T-helper 22 cell (primary cell): ENCODE measurements at places on chromosomes 4 and X.

- no peak for DNase-seq
Measured at GRCh38 chrX:31796624-31797023, 724.8 kb upstream of the FTHL17 start.

GRCh38 chr4:75634951-75635350 lies 4.6 kb upstream of the CDKL2 start:
- DNase-seq, result no peak

DNA sequence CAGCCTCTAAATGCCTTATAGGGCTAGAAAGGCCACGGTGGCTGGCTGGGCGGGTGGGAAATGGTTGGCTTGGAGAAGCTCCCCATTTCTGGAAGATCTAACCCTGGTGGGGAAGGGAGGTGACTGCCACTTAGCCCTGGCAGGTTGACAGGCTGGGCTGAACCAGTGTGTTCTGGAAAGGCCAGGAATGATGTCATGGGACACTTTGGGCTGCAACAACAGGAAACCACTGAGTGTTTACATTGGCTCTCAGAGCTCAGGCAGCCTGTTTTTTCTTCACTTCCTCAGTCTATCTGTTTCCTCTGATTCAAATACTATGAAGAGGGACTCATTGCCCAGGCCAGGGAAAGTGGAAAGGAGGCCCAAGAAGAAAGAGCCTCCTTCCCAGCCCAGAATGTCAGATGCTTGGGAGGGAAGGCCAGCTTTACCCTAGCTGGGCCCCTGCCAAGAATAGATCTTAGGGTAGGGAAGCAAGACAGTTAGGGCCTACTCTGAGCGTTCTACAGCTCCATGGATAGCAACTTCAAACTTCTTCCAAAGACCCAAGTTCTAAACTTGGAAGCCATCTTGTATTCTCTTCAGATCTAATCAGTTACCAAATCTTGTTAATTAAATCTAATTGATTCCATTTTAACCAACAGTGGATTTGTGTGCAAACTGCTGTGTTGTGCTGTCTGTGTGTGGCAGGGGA lies 65.8 kb upstream of the MSN start:
- peak; percentile 37 for DNase-seq

- no peak for DNase-seq
Measured at GRCh38 chr4:133131829-133132460, 17.1 kb upstream of the PCDH10 start.

- DNase-seq, result no peak
Measured at GRCh38 chr4:6221851-6222760, 21.8 kb upstream of the JAKMIP1 start.

GRCh38 chr4:653080-653821 lies 20.8 kb downstream of the ATP5ME start:
- DNase-seq, result no peak

GRCh38 chrX:7120878-7121219 lies 26.7 kb upstream of the STS start:
- no peak for DNase-seq

DNA sequence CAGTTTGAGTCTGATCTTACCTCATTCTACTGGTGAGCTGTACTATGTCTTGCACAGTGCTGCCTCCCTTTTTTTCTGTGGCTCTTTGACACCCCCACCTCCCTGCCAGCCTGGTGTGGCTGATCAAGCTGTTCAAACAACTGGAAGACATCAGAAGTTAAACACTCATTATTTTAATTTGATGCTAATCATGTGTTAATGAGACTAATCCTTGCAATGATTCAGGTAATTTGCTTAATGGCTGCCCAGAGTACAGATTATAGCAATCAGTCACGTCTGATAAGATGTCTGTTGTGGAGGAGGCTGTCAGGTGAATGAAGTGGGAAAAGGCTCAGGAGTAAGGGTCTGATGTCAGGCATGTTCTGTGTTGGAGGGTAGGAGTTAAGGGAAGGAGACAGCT lies 87.4 kb upstream of the GK2 start:
- DNase-seq, result no peak

GRCh38 chr4:26369581-26369980 lies 48.8 kb downstream of the RBPJ start:
- no peak for DNase-seq
